ENCODE measurements at places on chromosomes 6 and 20.

DNA sequence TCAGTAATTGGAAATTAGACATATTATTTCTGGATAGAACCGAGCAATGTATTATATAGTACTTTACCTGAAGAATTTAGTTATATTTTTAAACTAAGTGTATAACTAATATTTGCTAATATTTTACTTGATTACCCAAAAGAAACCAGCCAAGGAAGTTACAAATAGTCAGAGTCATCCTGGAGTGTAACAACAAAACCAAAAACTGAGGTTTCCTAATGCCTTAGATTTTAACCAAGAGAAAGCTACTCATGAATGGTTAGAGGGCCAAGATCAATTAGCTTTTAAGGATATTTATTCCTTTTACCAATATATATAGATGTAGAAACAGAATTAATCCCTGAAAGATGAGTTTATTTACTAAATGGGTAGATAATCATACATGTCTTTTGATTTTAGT is 26.0 kb downstream of the TAB2 start:
- no peak for DNase-seq

- DNase-seq, result no peak
Observed at GRCh38 chr20:55540013-55540412, 465.3 kb downstream of the CBLN4 start.

GRCh38 chr20:20638878-20639277 is 73.6 kb downstream of the RALGAPA2 start:
- DNase-seq, result no peak

GRCh38 chr20:17795003-17795402 is 95.2 kb downstream of the BANF2 start:
- DNase-seq, result no peak

- DNase-seq, result no peak
Observed at GRCh38 chr6:70180901-70181599, 121.8 kb downstream of the COL9A1 start.

- no peak for DNase-seq
Observed at GRCh38 chr6:39929039-39929732, 5.1 kb downstream of the MOCS1 start.

DNA sequence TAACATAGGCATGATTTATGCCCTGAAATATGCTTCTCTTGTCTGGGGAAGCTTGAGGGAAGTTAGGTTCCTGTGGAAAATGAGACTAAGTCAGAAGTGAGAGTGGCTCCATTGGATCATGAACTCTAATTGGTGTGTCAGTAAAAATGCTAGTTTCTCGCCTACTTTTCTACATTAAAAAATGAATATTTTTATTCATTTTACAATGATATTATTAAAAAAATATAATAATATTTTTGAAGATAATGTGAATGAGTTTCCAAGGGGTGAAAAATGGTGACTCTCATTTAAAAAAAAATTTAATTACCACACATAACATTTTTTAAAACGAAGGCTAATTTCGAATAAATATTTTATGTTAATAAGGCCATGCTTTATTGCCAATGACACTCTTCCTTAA is 84.2 kb downstream of the HIVEP1 start:
- DNase-seq, result no peak

GRCh38 chr6:3773678-3774298 is 22.3 kb upstream of the PXDC1 start:
- DNase-seq, result no peak

DNA sequence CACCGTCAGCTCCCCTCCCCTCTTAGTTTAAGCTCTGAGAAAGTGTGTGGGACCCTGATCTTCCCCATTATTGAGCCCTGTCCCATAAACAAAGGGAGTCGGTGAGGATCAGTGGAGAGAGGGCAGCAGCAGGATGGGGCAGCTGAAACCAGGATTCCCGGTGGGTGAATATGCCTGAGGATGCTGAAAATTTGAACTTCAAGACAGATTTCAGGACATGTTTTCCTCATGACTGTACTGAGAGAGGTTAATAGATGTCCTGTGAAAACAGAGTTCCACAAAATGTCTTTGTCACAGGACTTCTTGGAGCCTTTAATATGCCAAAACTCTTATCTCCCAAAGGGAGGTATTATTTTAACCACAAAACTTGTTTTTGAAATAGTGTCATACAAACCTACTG is 53.5 kb upstream of the SLC22A16 start:
- no peak for DNase-seq

DNA sequence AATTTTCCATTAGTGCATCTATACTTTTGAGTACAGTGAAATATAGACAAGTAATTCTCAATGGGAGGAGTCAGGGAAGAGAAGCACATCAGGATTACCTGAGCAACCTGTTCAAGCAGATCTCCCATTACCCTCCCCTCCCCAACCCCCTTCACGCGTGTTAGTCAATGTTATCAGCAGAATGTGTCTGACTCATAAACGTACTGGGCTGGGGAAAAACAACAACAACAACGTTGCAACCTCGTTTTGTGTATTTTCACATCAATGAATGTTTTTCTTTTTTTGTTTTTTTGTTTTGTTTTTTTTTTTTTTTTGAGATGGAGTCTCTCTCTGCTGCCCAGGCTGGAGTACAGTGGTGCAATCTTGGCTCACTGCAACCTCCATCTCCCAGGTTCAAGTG is 287.0 kb upstream of the STXBP5 start:
- no peak for DNase-seq

DNA sequence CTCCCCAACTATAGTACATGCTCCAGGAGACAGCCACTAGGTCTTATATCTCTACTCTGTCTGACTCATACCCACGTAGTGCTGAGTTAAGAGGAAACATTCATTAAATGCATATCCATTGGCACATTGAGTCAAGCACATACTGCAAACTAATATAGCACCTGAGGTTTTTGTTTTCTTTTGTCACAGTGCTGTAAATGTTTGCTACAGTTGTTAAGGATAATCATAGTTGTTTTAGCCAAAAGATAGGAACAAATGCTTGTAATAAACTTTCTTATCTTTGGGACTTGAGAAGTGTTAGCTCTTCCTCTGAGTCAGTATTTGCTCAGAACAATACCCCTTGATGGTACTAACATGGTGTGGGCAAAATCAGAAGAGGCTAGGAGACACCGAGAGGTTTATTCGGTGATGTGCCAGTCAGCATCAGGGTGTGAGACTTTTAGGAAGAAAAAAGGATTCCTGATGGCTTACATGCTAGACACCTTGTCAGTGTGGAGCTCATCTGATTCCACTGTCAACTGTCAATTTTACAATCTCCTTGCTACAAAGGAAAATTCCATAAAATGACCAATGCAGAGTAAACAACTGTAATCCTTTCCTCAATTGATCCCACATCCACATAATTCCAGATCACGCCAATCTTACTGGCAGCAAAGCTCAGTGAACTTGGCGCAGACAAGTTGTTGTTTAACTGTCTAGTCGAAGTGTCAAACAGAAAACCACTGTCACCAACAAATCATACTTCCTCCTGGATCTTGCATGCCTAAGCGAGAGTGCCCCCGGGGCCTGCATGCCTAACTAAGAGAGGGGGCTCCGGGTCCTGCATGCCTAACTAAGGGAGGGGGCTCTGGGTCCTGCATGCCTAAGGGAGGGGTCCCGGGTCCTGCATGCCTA is 36.1 kb downstream of the ELOVL2 start:
- DNase-seq, result no peak

- DNase-seq, result no peak
Observed at GRCh38 chr6:154318721-154319120, 37.9 kb downstream of the IPCEF1 start.

- DNase-seq, result no peak
Observed at GRCh38 chr20:46222521-46223007, 85.7 kb downstream of the CDH22 start.

DNA sequence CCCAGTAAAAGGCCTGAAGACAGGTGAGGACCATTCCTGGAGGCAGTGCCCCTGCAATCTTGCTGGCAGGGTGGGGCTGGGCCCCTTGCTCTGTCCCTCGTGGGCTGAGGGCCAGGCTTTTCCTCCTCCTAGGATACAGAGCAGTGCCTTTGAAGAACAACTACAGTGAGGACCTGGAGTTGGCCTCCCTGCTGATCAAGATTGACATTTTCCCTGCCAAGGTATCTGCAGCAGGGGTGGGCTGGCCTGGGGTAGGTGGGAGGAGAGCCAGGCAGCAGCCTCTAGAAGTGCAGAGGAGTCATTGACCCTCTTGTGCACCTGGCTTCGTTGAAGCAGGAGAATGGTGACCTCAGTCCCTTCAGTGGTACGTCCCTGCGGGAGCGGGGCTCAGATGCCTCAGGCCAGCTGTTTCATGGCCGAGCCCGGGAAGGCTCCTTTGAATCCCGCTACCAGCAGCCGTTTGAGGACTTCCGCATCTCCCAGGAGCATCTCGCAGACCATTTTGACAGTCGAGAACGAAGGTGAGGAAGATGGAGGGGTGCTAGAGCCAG is 36.5 kb downstream of the PLCG1 start:
- DNase-seq, result no peak

GRCh38 chr20:59441860-59442810 is 141.7 kb downstream of the EDN3 start:
- no peak for DNase-seq

GRCh38 chr20:61169874-61170273 is 82.2 kb upstream of the CDH4 start:
- no peak for DNase-seq

- DNase-seq, result no peak
Observed at GRCh38 chr6:107524626-107525025, 34.7 kb downstream of the SOBP start.

DNA sequence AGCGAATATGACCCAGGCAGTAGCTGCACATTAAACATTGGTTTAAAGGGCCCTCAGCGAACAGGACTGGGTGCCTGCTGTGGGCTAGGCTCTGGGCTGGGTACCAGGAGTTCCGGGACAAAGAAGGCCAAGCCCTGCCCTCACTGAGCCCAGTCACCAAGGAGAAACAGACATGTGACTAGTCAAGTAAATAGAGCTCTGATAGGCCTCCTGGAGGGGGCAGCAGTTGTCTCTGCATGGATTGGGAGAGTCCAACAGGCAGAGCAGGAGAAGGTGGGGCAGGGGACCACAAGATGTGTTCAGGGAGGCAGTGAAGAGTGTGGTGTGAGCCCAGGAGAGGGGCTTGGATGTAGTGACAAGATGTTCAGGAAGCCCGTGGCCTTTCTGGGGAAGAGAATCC is 3.1 kb downstream of the HM13 start:
- no peak for DNase-seq

GRCh38 chr6:13035606-13036005 is 292.7 kb downstream of the TBC1D7 start:
- no peak for DNase-seq

DNA sequence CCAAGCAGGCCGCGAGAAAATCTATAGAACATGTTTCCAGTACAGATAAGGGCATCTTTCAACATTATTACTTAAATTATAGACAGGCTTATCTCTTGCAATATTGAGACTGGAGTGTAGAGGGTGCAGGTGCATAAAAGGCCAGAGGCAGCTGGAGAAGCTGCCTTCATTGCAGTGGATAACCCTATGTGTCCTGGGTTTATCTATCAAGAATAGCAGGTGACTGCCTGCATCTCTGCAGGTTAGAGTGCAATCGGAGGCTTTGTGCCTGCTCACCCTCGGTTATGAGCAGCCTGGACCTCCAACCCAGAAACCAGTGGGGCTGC is 28.7 kb upstream of the ECI2 start:
- no peak for DNase-seq

GRCh38 chr6:14176429-14176828 is 58.9 kb downstream of the CD83 start:
- DNase-seq, result no peak

DNA sequence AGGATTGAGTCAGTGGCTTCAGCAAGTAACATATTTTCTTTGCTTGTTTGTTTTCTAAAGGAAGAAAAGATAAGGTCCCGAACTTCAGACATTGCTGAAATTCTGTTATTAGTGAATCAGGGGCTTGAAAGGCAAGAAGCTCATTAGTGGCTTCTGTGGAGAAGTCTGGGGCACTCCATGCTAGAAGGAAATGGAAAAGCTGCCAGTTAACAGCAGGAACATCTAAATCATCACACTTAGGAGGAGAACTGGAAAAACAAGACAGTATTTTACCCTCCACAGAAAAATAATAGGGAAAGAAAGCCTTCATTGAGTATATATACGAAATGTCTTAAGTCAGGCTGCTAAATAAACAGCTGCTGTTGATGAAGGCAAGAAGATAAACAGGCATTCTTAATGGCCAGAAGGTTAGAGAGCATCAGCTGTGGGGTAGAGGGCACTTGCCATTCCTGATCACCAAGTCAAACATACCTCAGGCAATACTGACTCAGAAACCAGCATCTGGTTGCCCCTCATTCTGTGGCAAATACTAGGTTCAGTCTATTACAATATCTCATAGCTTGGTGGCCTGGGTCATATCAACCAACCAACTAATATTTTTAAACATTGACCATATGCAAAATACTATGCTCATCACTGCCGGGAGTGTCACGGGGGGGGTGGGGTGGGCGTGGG is 143.2 kb upstream of the TENT5A start:
- no peak for DNase-seq
